Progenitor cell of endocrine pancreas (in vitro differentiated cells): ENCODE measurements at places on chromosomes 2 and 18. TPM values are rescaled to one million over a fixed set of nuclear protein-coding genes. Genes with fewer than 3 reads are reported as not detected.

DNA sequence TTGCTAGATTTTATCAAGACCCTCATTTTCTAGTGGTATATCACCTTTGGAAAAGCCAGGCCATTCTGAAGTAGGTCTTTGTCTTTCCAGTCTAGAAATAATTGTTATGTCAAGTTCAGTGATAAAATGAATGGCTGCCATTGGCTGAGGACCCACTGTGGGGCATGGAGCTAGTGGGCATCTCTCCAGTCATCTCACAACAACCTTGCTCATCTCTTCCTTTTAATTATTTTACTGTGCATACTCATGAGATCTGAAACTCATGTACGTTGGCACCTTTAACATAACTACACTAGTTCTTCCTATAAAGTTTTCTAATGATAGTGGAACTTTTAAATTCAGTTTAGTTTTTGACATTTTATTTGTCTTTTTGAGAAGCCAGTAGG, 240.9 kb downstream of the SLC8A1 start:
- H3K4me3 ChIP-seq: no peak overlapping the region
- no peaks in the 10 kb centered on the region for H3K4me1 ChIP-seq
- DNase-seq: no peak

- no peaks in the 10 kb centered on the region for H3K4me1 ChIP-seq
- no peaks in the 10 kb centered on the region for H3K27me3 ChIP-seq
- no peak overlapping the region for H3K27ac ChIP-seq
Measured at GRCh38 chr18:55448420-55448819, 139.6 kb downstream of the TCF4 start.

DNA sequence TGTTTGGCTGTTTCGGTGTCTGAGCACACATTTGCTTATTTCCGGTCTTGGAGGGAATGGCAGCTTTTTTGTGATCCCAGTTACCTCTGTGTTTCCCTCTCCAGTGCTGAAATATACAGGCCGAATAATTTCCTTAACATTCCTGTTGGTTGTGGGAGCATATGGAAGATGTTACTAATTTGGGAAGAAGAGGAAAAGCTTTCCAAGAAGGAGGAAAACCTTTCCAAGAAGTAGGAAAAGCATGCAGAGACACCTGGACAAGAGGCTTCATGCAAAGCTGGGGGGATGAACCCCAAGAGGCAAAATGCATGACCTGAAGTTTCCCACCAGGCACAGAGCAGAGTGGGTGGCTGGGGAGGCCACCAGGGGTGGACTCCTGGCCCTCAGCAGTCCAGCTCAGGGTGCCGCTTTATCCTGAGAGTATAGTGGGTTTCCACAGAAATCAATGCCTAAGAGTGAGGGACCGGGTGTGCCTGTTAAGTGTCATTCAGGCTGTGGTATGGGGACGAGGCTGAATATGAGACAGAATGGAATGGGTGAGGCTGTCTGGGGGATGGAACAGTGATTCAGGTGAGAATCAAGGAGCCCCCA, 25.5 kb upstream of the GNAL start:
- H3K27ac ChIP-seq: no peak overlapping the region
- peaks cover 13% of the 10 kb centered on the region for H3K27me3 ChIP-seq
- peaks cover 11% of the 10 kb centered on the region for H3K4me1 ChIP-seq
- no peak overlapping the region for H3K4me3 ChIP-seq

GRCh38 chr2:195601361-195601760, 55.7 kb upstream of the SLC39A10 start:
- no peaks in the 10 kb centered on the region for H3K36me3 ChIP-seq
- no peak overlapping the region for H3K4me3 ChIP-seq
- DNase-seq: no peak

- peaks cover 33% of the 10 kb centered on the region for H3K4me1 ChIP-seq
- no peak overlapping the region for H3K27ac ChIP-seq
- H3K27me3 ChIP-seq: no peaks in the 10 kb centered on the region
Measured at GRCh38 chr18:48840491-48840877, 110.3 kb downstream of the SMAD7 start.

DNA sequence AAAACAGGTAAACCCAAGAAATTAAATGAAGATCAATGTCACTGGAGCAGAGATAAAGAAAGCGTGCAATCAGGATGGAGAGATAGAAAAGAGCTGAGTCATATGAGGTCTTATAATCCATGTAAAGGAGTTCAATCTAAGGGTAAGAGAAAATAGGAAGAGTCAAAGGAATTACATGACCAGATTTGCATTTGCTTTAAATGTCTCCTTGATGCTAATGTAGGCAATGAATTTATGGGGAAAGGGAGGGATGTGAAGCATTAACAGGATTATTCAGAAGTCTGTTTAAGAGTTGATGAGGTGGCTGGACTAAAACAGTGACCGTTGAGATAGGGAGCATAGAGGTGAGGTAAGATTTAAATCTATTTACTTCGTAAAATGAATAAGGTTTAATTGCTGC, 623.1 kb downstream of the MBD2 start:
- DNase-seq: no peak
- H3K27ac ChIP-seq: no peak overlapping the region
- H3K4me1 ChIP-seq: no peaks in the 10 kb centered on the region
- H3K36me3 ChIP-seq: no peaks in the 10 kb centered on the region

DNA sequence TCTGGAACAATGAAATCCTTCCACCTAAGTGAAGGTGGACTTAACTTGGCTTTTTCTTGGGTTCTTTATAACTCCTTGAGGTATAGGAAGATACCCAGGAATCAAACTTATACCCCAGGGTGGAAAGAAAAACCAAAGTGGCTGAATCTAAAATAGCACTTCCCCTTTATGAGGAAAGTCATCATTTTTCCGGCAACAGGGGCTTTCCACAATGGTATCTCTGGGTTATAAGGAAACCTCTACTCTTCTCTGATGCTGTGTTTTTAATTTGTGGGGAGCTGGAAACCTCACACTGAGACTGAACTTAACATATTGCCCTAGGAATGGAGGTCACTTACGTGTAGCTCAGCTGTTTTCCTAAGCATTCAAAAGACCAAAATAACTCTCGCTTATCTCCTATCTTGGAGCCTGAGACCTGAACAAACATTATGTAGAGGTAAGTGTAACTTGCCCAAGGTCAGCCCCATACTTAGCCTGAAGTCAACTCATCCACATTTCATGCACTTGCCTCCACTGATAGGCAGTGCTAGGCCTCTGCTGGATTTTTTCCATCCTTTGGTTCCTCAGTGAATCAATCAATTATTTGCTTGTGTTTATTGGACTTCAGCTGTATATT, 117.9 kb downstream of the SETBP1 start:
- peak overlapping the region; percentile 60 for H3K27ac ChIP-seq
- no peak for DNase-seq
- H3K36me3 ChIP-seq: peaks cover 9% of the 10 kb centered on the region
- H3K4me3 ChIP-seq: no peak overlapping the region
- no peaks in the 10 kb centered on the region for H3K27me3 ChIP-seq

GRCh38 chr2:126239320-126239955, 416.5 kb upstream of the GYPC start:
- H3K27me3 ChIP-seq: peaks cover 22% of the 10 kb centered on the region
- H3K4me3 ChIP-seq: no peak overlapping the region
- no peak for DNase-seq

GRCh38 chr2:239146741-239147181, 254.1 kb downstream of the HDAC4 start:
- H3K36me3 ChIP-seq: peaks cover 11% of the 10 kb centered on the region
- no peak overlapping the region for H3K27ac ChIP-seq
- no peak overlapping the region for H3K4me3 ChIP-seq
- no peak for DNase-seq
- H3K4me1 ChIP-seq: peaks cover 4% of the 10 kb centered on the region
- H3K27me3 ChIP-seq: no peaks in the 10 kb centered on the region

GRCh38 chr2:109435066-109435690, 178.6 kb downstream of the SEPTIN10 start:
- no peaks in the 10 kb centered on the region for H3K36me3 ChIP-seq
- no peak overlapping the region for H3K27ac ChIP-seq
- H3K27me3 ChIP-seq: peaks cover 34% of the 10 kb centered on the region
- peaks cover 12% of the 10 kb centered on the region for H3K4me1 ChIP-seq
- no peak for DNase-seq

Gene ICOS
- not detected in 2 replicates for total RNA-seq

Gene CACNB4
- 2.3 and 2.5 TPM in 2 replicates for total RNA-seq

Gene SH2D6
- total RNA-seq: 0.29 and 0.71 TPM in 2 replicates

Gene CD226
- total RNA-seq: 0.49 and 0.55 TPM in 2 replicates

Gene DCAF17
- total RNA-seq: 25.8 and 26.0 TPM in 2 replicates

Gene IL1RN
- not detected in 2 replicates for total RNA-seq

Gene TBR1
- total RNA-seq: not detected in 2 replicates

Gene UGT1A5
- total RNA-seq: not detected in 2 replicates
